ENCODE measurements at places on chromosomes 11 and 22.

- no peak for DNase-seq
Measured at GRCh38 chr11:3796801-3797328, 489 bp downstream of the NUP98 start.

- no peak for DNase-seq
Measured at GRCh38 chr11:111308140-111308539, 9.8 kb downstream of the POU2AF3 start.

DNA sequence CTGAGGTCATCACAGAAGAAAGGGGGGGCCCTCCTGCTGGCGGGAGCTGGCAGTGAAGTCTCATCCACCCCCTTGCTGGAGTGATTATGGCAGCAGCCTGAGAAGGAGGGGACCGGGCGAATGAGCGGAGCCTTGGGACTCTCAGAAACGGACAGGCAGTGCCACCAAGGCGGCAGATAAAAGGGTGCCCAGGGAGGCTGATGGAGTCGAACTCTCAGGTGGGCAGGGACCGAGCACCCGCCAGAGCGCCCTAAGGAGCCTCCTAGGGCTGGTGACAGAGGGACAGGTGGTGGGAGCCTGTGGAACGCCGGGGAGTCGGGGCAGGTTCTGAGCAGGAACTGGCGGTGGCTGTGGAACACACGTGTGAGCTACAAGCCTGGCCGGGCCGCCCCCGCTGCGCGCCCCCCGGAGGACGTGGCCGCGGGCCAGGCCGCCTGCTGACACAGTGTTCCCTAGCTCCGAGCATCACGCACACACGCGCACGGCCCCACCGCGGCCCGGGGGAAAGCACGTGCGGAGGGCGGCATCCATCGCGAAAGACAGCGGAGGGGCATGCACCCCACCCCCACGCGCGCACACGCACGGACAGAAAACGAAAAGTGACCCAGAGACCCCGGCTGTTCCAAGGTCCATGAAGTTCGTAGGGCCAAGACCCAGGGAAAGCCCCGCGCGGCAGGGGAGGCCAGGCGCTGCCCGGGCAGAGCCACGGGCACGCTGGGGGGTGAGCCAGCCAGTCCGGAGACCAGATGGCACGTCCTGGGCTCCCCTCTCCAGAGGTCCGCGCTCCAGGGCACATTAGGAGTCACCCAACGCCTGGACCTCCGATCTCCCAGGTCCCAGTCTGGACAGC, 1.0 kb downstream of the VWCE start:
- no peak for DNase-seq

DNA sequence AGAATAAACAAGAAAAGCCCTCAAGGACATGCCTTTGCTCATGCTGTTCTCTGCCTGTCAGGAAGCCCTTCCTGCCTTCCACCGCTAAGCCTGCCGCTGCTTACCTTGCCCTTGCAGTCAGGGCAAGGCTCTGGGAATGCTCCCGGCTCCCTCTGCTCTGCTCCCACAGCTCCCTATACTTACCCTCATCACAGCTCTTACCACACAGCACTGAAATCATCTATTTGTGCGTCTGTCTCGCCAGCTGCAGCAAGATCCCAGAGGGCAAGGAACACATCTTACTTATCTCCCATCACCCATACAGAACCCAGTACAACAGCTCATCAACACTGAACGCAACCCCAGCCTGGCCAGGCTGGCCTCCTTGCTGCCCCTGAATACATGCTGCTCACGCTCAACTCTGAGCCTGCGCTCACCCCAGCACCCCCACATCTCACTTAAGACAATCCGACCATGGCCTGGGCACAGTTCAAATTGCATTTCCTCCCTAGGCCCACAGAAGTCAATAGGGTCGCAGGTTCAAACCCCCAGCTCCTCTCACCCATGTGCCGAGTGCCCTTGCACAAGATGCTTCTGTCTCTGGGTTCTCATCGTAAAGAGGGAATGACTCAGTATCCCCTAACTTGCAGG, 161.8 kb downstream of the IGLL1 start:
- DNase-seq, result no peak
